ENCODE measurements at places on chromosomes 3 and 15. TPM values are rescaled to one million over a fixed set of nuclear protein-coding genes. Genes with fewer than 3 reads are reported as not detected.

DNA sequence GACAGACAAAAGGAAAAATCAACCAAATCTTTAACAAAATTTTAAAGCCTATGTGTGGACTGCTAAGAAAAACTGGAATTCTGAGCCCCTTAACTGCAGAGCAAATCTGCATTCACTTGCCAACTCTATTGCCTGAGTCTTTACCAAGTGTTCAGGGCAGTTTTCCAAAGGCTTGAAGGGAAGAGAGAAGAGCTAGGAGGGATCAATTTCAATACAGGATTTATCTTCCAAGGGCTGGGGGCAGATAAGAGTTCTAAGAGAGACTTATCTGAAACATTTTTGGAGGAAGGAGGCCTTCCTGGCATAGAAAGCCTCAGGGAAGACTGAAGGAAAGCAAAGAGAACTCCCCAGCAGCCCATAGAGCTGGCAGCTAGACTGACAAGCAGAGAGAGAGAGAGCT, 31.4 kb upstream of the LSAMP start:
- no peak for DNase-seq

DNA sequence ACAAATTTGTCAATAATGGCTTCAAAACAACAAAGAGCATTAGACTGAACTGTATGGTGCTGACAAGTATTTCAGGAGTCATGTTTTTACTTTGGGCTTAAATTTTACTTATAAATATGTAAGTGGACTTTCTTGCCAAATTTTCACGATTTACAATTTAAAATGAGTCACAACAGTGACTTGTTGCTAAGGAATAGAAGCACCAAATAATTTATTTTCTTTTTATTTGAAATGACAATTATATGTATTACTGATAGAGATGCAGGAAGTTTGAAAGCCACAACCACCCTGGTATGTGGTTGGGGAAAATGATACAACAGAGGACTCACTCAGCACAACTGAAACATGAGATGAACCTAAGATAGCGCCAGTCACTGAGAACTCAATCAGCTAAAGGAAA, 90.3 kb downstream of the FMN1 start:
- no peak for DNase-seq

DNA sequence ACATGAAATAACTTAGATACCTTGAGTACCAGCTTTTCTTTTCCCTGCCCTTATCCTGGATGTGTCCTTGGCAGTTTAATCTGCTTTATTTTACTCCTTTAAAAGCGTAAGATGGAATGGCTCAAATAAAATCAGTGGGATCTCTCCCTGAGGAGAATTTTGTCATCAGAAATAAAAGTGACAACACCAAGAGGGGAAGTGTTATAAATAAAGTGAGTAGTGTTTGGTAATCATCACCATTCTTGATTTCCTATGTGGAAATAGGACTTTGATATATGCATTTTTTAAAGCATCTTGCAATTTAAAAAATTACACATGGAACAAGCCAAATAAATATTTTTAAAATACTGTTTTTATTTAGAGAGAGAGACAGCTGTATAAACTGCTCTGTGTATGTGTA, 76.5 kb downstream of the MBNL1 start:
- no peak for DNase-seq

DNA sequence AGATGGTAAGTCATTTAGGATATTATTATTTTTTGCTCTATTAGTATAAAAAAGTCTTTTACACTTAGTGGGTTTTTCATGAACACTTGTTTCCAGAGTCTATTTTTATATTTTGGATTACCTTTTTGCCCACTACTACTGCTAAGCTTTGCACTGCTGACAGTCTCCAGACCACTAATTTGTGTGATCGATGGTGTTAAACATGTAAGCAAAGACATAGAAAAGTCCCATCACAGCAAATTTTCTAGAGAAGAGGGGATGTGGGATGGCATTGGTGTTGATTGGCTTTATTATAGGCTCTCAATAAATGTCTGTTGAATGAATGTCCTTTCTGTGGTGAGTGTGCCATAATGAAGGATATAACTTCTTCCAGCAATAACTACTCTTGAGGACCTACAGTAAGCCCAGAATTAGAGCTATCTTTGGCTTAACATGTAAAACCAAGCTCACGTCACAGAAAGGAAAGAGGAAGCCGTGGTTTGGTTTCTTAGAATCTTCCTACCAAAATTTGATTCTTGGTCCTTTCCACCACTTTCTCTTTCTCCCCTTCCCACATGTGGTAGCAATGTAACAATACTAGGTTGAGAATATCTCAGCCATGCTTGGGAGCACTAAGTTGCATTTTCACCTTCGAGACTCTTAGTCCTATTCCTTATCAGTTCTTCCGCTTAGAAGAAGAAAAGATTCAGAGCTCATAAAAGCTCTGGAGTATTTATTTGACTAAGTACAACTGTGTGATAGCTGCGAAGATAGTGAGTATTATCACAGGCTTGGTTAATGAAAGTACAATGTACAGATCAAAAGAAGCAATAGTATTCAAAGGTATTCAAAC, 90.6 kb upstream of the UMPS start:
- no peak for DNase-seq

DNA sequence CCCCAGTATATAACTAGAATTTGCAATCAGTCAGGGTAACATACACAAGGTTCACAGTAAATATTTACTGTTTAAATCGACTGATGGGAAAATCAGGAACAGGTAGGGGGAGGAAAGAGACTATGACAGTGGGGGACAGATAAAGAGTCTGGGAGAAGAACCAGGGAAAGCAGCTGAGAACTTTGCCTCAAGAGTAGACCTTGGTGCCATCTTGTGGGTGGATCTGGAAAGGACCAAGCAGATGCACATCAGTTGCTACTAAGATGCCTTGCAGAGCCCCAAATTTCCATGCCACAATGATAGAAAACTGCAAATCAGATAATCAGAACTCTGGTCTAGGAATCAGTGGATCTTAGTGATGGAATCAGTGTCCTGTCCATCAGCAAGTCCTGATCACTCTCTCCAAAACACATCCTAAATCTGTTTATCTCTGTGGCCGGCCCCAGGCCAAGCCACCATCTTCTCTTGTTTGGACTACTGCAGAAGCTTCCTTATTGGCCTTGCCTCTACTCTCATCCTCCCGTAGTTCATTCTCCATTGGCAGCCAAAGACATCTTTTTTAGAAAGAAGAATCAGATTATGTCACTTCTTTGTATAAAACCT, 62.7 kb downstream of the PDE8A start:
- peak; percentile 32 for DNase-seq

- DNase-seq, result no peak
Observed at GRCh38 chr15:92178911-92179310, 214.8 kb upstream of the ST8SIA2 start.

DNA sequence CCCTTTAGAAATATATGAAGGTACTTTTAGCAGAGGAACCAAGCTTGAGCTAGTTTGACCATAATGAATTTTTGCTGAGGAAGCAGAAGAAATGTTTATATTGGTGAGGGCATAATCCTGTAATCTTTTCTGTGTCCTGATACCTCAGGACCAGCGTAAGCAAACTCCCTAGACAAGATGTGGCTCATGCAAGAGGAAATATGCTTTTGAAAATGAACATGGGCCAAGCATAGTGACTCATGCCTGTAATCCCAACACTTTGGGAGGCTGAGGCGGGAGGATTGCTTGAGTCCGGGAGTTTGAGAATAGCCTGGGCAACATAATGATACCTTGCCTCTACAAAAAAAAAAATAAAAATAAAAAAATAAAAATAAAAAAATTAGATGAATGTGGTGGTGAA, 78.5 kb downstream of the PPARG start:
- no peak for DNase-seq

DNA sequence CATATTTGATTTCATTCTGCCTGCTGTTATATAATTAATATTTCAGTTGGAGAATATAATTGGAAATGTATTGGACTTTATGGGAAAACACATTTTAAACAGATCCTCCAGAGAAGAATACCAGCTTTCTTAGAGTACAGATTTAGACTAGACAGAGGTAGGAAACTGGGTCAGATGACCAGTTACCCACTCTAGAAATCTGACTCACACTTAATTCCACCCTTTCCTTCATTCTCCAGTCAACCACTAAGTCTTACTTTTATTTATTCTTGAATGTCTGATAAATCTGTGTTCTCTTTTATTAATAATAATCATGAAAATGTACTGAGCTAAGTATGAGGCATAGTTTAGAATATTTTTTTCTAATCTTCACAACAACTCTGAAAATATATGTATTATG, 110.7 kb downstream of the LRRC49 start:
- DNase-seq, result no peak

GRCh38 chr15:79116771-79117170, 26.2 kb upstream of the RASGRF1 start:
- DNase-seq, result no peak

DNA sequence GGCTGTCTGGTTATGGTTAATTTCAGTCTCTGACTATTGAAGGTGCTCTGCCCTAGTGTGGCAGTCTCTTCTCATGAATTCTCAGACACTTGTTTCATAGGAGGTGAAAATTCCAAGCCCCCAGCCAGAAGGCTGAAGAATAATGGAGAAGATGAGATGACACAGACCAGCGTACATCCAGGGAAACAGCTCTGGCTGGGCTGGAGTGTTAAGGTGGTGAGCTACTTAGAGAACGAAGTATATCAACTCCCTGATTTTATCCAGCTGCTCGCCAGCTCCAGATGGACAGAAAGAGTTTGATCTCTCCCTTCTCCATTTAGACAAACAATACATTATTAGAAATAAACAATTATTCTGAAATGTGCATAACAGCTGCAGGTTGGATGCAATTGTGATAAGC, 494.5 kb upstream of the RGMA start:
- DNase-seq, result no peak

- DNase-seq, result peak; percentile 80
Observed at GRCh38 chr3:12706504-12707253, 42.8 kb upstream of the RAF1 start.

GRCh38 chr15:39889601-39890000, 30.5 kb downstream of the GPR176 start:
- DNase-seq, result no peak

DNA sequence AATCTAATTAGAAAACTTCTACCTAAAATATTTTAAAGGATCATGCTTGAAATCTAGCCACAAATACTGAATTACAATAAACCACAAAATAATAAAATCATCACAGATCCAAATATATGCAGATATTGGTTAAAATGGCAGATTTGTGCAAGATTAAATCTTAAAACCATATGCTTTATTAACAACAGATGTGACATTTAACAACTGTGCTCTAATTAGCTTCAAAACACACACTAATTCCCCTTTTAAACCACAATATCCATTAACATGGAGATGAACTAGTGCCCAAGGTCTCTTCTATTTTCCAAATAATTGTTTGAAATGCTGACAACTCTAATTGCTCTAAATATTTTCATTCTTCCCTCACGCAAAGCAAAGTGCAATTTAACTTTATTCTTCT, 1530.3 kb downstream of the SI start:
- DNase-seq, result no peak

- no peak for DNase-seq
Observed at GRCh38 chr15:31435912-31436628, 109.4 kb downstream of the KLF13 start.

DNA sequence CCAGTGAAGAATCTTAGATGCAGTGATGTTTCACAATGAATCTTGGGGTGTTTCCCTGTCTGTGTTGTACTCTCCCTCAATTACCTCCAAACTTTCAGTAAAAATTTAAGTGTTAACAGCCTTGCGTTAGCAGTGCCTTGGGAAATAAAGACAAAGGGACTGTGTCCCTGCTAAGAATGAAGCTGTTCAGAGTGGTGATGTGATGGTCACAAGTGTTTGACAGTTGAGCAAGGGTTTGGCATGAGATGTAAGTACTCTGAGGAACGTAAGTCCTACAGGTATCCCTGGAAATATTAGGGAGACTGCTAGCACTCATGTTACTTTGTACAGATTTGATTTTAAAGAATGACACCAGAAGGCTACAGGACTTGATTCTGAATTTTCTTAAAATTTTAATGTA, 304.3 kb upstream of the DPH6 start:
- no peak for DNase-seq

- DNase-seq, result no peak
Observed at GRCh38 chr3:1087066-1087560, 5.7 kb upstream of the CNTN6 start.

DNA sequence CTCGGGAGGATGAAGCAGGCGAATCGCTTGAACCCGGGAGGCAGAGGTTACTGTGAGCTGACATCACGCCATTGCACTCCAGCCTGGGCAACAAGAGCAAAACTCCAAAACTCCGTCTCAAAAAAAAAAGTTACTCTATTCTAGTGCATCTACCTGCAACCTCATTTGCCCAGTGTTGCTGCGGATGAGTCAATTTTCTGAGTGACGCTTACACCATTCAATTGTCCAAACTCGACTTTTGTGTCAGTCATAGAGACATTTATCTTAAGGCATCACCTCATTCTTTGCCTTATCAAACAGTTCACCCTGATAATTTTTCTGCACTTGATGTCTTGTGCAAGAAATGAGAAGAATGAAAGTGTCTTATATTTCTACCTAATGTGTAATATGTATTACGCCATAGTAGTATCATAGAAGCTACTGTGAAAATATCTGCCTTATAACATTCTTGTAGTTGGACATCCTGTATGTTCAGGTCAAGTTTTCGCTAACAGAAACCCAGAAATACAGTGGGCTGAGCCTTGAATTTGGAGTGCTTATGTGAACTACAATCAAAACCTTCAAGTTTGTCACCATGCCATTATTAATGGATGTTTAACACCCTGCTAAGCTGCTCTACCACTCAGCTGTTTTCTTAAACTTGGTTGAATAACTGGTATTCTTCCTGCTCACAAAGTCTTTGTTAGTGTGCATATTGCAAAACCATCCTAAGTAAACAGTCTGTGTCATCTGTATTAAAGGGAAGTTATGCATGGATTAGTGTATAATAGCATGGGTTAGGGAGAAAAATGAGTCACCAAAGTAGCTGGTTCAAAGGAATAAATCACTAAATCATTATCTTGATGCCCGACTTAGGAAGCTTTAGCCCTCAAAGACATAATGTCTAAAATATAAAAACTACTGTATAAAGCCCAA, 531.0 kb upstream of the NR2F2 start:
- DNase-seq, result no peak

DNA sequence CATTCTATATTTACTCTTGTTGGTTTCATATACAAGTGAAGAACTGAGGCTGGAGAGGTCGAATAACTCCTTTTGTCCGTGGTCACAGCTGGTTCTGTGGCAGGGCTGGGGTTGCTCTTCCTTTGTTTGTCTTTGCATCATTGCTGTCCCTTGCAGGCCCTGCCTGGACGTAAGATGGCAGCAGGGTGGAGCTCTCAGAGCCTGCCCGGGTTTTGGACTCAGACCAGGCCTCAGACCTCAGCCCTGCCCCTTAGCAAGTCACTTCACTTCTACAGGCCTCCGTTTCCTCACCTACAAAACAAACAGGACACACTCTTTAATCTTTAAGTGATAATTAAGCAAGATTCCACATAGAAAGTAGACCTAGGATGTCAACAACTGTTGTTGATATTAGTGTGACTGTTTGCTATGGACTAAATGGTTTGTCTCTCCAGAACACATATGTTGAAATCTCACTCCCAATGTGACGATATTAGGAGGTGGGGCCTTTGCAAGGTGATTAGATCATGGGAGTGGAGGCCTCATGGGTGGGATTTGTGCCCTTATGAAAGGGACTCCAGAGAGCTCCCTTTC, 65.6 kb upstream of the PLXNA1 start:
- no peak for DNase-seq

The GRK7 gene
- total RNA-seq, result 0.04 TPM

The KCNH8 gene
- 0.55 TPM for total RNA-seq

The GP5 gene
- not detected for total RNA-seq

The SERINC4 gene
- 0.38 TPM for total RNA-seq

The PTX3 gene
- total RNA-seq, result 0.73 TPM

The C3orf33 gene
- total RNA-seq, result 2.9 TPM

The SLITRK3 gene
- 0.04 TPM for total RNA-seq

The TWF2 gene
- 99.0 TPM for total RNA-seq

The ACTC1 gene
- total RNA-seq, result 2.0 TPM

The TP53BP1 gene
- 43.5 TPM for total RNA-seq

All from H7 (cell line).